Stimulated activated CD4-positive, alpha-beta T cell treated with anti-CD3 and anti-CD28 coated beads, Interleukin-12 subunit alpha, Interleukin-12 subunit beta, amount 100 ng/mL, for 24 hours (primary cell): ENCODE measurements at places on chromosomes 11 and 22.

GRCh38 chr22:48885271-48885918 lies 942.3 kb downstream of the BRD1 start:
- no peak for DNase-seq

GRCh38 chr22:38036392-38037062 lies 20.7 kb upstream of the PICK1 start:
- no peak for DNase-seq

- DNase-seq: no peak
Observed at GRCh38 chr11:63804259-63804658, 9.0 kb upstream of the SPINDOC start.

GRCh38 chr22:25970374-25970911 lies 198.8 kb upstream of the SEZ6L start:
- DNase-seq: no peak

DNA sequence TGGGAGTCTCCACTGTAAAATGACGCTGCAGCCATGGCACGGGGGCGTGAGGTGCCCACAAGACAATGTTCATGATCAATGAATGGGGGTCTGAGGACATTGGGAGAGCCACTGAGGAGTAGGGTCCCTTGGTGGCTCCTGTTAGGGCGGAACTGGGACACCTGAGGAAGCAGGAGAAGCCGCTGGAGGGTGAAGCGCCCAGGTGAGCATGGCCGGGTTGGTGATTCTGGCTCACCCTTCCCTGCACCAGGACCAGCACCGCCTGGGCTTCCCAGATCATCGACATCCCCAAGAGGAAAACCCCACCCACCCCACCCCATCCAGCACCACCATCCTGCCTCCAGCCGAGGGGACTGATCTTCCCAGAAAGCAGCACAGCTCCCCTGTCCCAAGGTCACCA lies 30.6 kb downstream of the SHANK2 start:
- DNase-seq: no peak

DNA sequence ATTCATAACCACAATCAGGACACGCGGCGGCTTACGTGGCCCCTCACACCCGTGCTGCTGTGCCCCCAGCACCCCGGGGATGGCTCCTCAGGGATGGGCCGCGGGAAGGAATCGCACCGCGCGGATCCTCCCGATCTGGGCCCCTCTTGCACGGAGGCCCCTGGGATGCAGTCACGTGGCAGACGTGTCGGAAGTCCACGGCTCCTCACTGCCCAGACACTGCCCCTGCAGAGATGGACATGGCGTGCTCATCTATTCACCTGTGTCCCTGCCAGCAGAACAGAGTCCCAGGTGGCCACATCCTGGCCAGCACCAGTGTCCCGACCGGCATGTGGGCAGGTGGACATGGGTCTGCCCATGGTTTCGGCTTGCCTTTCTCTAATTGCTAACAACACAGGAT lies 12.8 kb downstream of the MOB2 start:
- DNase-seq: no peak

- DNase-seq: no peak
Observed at GRCh38 chr11:19844806-19845205, 132.2 kb downstream of the NAV2 start.

DNA sequence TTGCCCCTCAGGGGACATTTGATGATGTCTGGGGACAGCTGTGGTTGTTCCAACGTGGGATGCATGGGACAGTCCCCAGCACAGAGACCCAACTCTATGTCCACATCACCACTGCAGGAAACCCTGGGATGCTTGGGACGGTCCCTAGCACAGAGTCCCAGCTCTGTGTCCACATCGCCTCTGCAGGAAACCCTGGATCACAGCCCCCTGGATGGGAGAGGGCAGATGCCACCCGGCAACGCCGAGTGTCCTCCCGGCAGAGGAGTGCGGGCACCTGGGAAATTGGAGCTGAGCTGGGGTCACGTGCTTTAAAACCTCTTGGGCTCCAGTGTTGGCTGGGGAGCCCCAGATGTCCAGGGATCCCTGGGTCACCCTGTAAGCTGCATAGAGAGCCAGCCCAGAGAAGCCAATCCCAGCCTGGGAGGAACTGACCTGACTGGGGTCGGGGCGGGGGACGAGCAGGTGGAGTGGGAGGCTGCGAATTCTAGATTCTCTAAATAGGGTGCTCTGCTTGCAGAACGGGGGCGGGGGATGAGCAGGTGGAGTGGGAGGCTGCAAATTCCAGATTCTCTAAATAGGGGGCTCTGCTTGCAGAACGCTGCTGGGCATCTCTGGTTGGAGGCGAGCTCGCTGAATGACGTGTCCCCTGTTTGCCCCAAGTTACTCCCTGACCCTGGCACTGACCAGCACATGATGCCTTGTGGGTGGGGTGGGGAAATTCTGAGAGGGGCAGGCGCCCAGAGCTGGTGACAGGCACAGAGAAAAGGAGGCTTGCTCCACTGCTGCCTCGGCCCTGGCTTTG lies 1197.8 kb downstream of the BRD1 start:
- DNase-seq: no peak

DNA sequence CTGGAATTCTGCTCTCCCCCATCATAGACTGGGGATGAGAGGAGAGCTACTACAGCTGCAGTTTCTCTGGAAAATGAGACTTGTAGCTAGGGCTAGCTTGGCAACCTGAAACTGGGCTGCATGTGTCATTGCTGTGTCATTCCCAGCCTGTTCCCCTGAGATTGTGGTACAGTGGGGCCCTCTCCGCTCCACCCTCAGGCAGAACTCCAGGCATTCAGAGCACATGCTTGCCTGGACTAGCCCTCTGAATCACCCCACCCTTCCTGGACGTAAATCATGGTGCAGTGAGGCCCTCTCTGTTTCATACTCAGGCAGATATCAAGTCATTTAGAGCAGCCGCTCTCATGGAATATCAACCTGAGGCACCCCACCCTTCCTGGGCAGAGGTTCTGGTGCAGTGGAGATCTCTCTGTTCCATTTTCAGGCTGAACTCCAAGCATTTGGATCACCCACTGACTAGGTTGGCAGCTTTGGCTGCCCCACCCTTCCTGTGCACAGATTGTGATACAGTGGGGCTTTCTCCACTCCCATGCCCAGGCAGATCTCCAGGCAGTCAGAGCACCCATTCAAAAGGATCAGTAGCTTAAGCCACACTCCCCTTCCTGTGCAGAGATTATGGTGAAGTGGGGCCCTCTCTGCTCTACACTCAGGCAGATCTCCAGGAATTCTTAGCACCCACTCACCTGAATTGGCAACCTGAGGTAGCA lies 274.4 kb downstream of the C11orf87 start:
- DNase-seq: no peak

DNA sequence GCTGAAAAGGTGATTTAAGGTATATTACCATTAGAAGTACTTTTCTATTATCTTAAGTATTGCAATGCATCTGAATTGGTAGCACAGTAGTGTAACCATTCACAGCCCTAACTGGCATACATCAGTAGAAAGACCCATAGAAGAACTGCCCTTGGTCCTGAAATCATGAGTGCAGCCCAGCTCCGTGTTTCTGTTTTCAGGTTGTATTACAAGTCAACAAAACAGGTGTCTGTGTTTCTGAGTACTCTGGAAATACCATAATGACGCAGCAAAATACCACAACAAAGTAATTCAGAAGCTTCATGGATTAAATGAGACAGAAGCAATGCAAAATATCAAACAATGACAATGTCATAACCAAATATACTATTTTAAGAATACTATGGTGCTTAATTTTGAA lies 226.3 kb downstream of the OPCML start:
- no peak for DNase-seq

DNA sequence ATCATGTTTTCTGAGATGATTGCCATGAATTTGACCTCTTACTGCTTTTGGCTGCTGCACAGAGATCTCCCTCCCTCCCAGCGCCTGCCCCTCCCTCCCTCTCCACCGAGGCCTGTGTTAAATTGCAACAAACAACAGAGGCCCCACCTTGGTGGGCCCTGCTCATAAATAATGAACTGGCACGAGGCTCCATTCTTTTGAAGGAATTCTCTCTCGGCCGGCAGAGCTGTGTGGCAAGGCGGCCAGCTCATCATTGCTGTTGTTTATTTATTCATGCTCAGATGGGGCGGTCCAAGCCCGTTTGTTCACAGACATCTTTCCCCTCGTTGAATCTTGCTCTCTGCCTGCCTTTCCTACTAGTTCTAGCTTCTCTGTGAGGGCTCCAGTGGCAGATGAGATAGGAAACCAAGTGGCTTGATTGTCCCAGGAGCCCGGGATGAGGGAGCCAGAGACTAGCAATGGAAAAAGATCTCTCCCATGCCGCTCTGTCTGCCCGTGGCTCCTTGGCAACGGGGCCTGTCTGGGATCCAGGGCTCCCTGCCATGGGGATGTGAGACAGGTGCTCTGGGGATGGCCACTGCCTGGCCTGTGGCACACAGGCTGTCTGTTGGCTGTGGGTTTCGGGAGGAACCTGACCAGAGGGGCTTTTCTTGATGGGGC lies 192.6 kb downstream of the DSCAML1 start:
- no peak for DNase-seq

DNA sequence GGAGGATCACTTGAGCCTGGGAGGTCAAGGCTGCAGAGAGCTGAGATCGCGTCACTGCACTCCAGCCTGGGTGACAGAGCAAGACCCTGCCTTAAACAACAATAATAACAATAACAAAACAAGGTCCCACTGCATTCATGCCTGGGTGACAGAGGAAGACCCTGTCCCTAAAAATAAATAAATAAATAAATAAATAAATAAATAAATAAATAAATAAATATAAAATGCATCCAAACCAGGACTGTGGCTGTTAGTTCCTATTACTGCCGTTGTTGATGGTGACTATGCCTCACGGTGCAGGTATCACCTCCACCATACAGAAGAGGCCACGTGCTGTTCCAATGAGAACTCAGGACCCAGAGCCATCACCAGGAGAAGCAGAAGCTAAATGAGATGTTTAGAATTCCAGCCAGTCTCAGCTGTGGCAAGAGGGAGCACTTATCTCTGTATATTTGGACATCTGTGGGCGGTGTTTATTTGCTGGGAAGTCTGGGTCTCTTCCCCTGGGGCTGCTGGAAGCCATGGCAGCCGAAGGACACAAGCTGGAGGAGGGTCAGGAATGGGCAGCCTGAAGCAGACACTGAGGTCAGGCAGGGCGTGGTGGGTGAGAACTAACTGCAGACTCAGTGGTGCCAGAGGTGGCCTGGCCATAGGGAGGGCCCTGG lies 21.6 kb downstream of the C11orf86 start:
- no peak for DNase-seq

GRCh38 chr11:22930816-22931594 lies 70.7 kb upstream of the CCDC179 start:
- DNase-seq: no peak

DNA sequence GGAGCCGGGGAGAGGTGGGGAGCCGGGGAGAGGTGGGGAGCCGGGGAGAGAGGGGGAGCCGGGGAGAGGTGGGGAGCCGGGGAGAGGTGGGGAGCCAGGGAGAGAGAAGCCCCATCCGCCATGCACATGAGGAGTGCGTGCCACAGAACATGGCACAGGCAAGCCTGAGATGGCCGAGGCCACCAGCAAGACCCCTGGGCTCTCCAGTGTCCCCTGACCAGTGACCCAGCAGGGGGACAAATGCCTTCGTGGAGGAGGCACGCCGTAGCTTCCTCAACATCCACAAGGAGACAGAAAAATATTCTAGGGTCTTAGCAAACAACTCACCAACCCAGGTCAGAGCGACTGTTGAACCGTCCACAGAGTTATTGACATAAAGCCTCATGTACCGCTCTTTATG lies 618.8 kb downstream of the TBC1D22A start:
- DNase-seq: no peak

GRCh38 chr22:20141186-20142077 lies 9.4 kb downstream of the CCDC188 start:
- no peak for DNase-seq

DNA sequence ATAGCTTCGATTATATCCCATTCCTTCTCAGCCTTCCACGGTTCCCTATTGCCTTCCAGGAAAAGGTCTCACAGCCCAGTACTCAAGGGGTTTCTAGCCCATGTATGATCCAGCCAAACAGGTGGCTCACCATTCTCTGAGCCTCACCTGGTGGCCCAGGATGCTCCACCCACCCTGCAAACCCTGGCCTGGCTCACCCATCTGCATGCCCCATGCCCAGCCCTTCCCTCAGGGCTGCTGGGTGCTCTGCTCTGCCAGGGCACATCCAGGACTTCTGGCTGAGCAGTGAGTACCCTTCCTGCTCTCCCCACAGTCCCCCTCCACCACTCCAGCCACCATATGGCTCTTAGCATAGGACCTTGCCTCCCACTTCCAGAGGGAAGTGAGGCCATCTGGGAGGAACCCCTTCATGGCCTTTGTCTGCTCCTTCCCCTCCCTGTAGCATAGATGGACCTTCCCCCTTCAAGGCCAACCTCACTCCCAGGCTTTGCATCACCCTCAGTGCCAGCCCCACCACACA lies 5.8 kb upstream of the RCOR2 start:
- DNase-seq: no peak

DNA sequence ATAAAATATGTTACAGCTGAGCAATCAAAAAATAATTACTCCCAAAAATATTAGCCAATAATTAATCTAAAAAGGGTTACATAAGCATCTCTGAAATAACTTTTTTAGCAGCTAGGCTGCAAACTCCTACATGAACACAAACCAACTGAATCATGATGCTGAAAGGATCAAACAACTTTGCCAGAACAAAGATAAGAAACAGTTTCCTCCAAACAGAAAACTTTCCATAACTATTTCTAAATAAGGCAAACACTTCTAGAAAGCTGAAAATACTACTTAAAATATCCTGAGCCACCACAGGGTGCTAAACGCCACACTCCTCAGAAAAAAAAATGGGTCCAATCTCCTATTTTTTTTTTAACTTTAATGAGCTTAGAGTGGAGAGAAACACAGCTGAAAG lies 68.6 kb upstream of the ARHGAP32 start:
- DNase-seq: no peak

DNA sequence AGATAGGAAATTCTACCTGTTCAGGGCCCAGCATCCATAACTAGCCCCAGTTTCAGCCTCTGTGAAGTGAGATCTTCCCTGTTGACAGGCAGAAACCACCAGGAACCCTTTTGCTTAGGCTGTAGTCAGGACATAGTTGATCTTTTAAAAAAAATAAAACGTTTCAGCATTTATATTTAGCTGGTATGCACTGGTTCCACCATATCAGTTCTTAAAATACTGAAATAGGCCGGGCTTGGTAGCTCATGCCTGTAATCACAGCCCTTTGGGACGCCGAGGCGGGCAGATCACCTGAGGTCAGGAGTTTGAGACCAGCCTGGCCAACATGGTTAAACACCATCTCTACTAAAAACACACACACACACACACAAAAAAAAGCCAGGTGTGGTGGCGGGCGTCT lies 35.3 kb downstream of the GALNT18 start:
- DNase-seq: no peak

- DNase-seq: no peak
Observed at GRCh38 chr11:107307991-107308390, 149.6 kb downstream of the CWF19L2 start.
